Activated CD8-positive, alpha-beta T cell treated with anti-CD3 and anti-CD28 coated beads, Interleukin-2, amount 10 ng/mL, durations not matched to agents 7 days and 5 days (primary cell): ENCODE measurements at places on chromosomes 4 and X. TPM values are rescaled to one million over a fixed set of nuclear protein-coding genes. Genes with fewer than 3 reads are reported as not detected.
A peak's percentile ranks its signal among the peaks of the same experiment; 100 is the strongest.

GRCh38 chrX:5730556-5730955 lies 498.1 kb downstream of the NLGN4X start:
- no peak overlapping the region for H3K4me3 ChIP-seq
- H3K36me3 ChIP-seq: no peaks in the 10 kb centered on the region
- no peak for DNase-seq
- H3K27me3 ChIP-seq: no peaks in the 10 kb centered on the region
- no peaks in the 10 kb centered on the region for H3K4me1 ChIP-seq
- no peak overlapping the region for H3K27ac ChIP-seq

DNA sequence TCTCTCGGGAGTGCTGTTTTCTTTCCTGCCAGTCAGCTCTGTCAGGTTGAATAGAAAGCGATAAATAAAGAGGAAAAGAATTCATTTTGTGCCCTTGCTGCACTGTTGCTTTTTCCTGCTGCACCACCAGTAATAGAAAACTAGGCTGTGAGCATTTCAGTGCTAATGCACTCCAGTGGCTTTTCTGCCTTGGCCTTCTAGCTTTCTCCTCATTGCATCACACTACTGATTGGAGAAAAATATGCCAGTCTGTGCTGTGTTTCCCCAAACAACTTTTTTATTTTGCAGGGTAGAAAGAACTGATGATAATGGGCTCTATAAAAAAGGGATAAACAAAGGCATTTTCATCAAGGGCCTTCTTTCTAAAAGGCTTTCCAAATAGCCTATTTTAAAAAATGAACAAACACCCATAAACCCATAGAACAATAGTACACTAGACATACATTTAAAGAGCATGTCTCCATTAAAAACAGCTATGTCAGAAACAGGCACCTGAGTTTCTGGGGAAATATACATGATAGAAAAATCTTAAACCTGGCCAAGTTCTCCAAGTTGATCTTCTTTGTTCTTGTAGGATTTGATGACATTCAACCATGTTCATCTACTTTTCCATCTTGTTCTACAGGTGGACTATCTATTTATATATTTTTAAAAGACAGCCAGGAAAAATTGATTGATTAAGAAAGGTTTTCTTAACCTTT lies 86.3 kb downstream of the GPRIN3 start:
- peaks cover 9% of the 10 kb centered on the region for H3K4me1 ChIP-seq
- no peak for DNase-seq
- no peaks in the 10 kb centered on the region for H3K27me3 ChIP-seq
- no peaks in the 10 kb centered on the region for H3K36me3 ChIP-seq
- no peak overlapping the region for H3K27ac ChIP-seq

EMCN gene
- total RNA-seq: not detected

GJB1 gene
- total RNA-seq: not detected

CYTL1 gene
- not detected for total RNA-seq

DNA sequence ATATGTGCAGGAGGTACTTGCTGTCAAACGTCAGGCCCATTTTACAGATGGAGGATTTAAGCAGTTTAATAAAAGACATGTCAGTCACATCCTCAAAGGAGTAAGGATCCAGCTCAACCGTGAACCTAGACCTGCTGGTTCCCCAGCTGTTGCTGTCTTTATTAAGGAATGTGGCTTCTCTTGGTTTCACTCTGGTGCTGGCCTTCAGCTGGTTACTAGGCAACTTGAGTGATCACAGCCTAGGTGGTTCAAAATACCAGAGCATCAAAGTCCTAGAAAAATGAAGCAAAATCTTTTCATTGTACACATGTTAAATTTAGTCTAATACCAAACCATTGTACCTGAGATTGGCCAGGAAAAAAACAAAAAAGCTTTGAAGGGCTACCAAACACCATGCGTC lies 32.7 kb upstream of the GLRA2 start:
- peak overlapping the region; percentile 86 for H3K27ac ChIP-seq
- H3K4me3 ChIP-seq: peak overlapping the region; percentile 73
- H3K4me1 ChIP-seq: peaks cover 18% of the 10 kb centered on the region

SSX2B gene
- total RNA-seq: not detected

DNA sequence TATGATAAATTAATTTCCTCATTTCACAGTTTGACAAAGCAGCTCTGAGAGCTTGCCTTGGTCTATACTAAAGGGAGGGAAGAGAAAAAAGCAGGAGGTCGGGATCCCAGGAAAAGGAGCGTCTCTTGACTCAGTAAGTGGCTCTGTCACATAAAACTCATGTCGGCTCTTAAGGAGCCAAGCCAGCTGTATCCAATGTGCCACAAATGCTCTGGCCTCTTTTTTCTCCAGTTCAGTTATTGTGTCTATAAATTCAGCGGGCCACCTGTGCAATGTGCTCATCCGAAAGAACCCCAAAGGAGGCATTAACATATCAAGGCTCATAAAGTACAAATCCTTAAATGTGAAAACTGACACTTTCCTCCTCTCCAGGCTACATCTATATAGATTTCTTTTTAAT lies 337.7 kb upstream of the FAM241A start:
- no peaks in the 10 kb centered on the region for H3K27me3 ChIP-seq
- no peak overlapping the region for H3K27ac ChIP-seq
- no peaks in the 10 kb centered on the region for H3K36me3 ChIP-seq
- no peak for DNase-seq
- no peak overlapping the region for H3K4me3 ChIP-seq
- H3K4me1 ChIP-seq: no peaks in the 10 kb centered on the region

GRCh38 chr4:86035688-86036087 lies 324.2 kb downstream of the MAPK10 start:
- no peaks in the 10 kb centered on the region for H3K27me3 ChIP-seq
- H3K27ac ChIP-seq: no peak overlapping the region
- no peak for DNase-seq
- no peak overlapping the region for H3K4me3 ChIP-seq
- no peaks in the 10 kb centered on the region for H3K4me1 ChIP-seq
- no peaks in the 10 kb centered on the region for H3K36me3 ChIP-seq

GRCh38 chr4:98557194-98557892 lies 101.1 kb downstream of the TSPAN5 start:
- H3K4me3 ChIP-seq: no peak overlapping the region
- peaks cover 2% of the 10 kb centered on the region for H3K4me1 ChIP-seq

DNA sequence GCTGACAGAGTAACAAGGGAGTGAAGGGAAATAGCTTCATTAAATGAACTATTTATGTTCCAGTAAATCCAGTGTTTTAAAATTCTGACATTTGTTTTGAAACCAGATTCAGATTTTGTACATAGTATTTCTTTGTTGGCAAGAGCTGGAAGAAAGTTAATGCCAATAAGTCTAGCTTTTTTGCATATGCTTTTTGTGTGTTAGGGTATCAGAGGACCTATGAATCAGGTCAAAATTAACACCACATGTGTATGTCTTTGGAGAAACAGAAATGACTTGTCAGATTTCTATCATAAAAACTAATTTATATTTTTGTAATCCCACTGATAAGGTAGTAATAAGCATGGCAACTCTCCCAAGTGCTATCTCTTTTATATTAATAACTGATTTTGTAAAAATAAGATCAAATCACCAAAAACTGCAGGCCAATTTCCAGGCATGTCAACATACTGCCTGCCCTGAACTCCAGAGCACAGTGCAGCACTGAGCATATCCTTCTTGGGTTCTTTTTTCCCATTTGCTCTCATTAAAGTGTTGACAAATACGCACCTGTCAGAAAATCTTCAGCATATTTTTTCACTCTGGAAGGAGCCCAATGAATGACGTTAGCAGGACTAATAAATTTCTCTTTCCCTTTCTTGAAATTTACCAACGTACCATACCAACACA lies 65.5 kb downstream of the SH3RF1 start:
- no peak overlapping the region for H3K27ac ChIP-seq
- no peaks in the 10 kb centered on the region for H3K36me3 ChIP-seq
- no peak overlapping the region for H3K4me3 ChIP-seq
- H3K4me1 ChIP-seq: no peaks in the 10 kb centered on the region

DNA sequence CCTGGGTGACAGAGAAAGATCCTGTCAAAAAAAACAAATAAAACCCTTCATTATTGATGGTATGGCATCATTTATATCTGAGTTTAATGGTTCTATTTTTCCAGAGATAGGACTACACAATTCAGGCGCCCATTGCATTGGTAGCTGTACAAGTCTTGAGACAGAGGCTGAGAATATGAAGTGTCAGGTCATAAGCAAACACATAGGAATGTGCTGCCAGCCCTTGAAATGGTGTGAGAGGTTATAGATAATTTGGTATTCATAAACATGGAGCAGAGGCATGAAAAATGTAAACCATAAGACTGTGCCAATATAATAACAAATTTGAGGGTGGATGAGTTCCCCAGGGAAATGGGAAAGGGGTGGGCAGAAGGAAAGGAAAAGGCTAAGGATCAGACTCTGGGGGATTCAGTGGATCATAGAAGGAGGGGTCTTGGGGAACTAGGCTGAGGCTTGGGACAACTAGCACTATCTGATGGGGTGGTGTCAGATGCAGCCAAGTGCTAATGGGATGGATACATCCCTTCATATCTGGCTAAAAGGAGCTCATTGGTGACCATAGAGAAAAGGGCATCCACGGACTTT lies 50.8 kb downstream of the MAOA start:
- H3K36me3 ChIP-seq: no peaks in the 10 kb centered on the region
- H3K4me3 ChIP-seq: no peak overlapping the region
- no peaks in the 10 kb centered on the region for H3K27me3 ChIP-seq
- H3K27ac ChIP-seq: no peak overlapping the region

DNA sequence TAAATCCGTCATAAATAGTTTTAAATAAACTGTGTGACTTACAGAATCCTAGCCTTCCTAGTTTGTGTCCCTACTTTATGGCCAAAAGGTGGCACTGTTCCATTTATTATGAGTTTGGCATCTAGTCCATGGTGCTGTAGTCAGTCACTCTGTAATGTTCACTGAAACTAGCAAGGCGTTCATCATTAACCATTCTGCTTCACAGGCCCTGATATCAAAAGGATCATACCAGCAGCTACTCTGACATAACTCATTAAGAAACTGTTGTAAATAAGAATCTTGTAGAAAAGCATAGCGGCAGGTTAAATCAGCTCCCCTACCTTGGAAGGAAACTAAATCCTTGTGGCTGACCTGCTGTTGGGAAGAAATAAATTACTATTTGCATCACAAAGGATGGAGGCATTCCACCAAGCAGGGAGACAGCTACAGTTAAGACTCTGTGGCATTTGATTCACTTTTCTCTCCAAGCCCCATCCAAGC lies 919.6 kb upstream of the DIAPH2 start:
- no peaks in the 10 kb centered on the region for H3K27me3 ChIP-seq
- H3K4me1 ChIP-seq: no peaks in the 10 kb centered on the region
- no peaks in the 10 kb centered on the region for H3K36me3 ChIP-seq
- no peak overlapping the region for H3K27ac ChIP-seq
- no peak for DNase-seq

UGT2B17 gene
- total RNA-seq: not detected

DNA sequence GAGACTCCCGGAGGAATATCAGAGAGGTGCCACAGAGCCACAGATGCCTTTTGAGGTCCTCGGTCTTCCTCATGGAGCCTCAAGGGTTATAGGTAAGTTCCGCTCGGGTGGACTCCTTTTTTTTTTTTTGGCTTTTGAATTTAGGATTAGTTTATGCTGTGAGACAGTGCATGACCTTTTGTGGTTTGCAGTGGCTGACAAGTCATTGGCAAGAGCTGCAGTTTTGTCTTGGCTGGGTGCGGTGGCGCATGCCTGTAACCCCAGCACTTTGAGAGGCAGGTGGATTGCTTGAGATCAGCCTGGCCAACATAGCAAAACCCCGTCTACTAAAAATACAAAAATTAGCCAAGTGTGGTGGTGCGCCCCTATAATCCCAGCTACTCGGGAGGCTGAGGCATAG lies 4.5 kb upstream of the GRSF1 start:
- H3K36me3 ChIP-seq: peaks cover 1% of the 10 kb centered on the region
- no peak overlapping the region for H3K27ac ChIP-seq
- peaks cover 16% of the 10 kb centered on the region for H3K4me1 ChIP-seq

GRCh38 chrX:136200466-136200865 lies 50.7 kb downstream of the MAP7D3 start:
- H3K27me3 ChIP-seq: no peaks in the 10 kb centered on the region
- no peak overlapping the region for H3K4me3 ChIP-seq
- H3K27ac ChIP-seq: no peak overlapping the region

DNA sequence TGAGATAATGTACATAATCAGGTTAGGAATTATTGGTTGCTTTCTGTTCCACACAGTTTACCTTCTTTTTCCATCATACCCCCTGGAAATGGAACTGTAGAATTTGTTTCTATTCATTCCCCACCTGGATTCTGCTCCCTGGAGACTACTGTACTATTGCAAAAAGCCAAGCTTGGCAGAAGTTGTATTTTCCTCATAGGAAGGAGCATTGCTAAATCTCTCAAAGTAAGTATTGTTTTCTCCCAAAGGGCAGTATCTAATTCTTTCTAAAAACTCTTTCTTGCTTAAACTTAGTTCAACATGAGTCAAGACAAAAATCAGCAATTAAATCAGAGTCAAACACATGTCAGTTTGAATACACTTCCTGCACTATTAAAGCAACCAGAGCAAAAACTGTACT lies 136.2 kb downstream of the CDS1 start:
- no peak for DNase-seq
- no peak overlapping the region for H3K27ac ChIP-seq
- H3K4me1 ChIP-seq: no peaks in the 10 kb centered on the region
- no peak overlapping the region for H3K4me3 ChIP-seq
- H3K36me3 ChIP-seq: no peaks in the 10 kb centered on the region
- peaks cover 4% of the 10 kb centered on the region for H3K27me3 ChIP-seq

AADAT gene
- not detected for total RNA-seq
